ENCODE measurements at places on chromosomes 11 and 22. TPM values are rescaled to one million over a fixed set of nuclear protein-coding genes. Genes with fewer than 3 reads are reported as not detected.
A peak's percentile ranks its signal among the peaks of the same experiment; 100 is the strongest.

- DNase-seq: no peak
Measured at GRCh38 chr11:38582756-38583155, 1984.7 kb upstream of the RAG2 start.

- no peak for DNase-seq
Measured at GRCh38 chr11:44959064-44959463, 8.4 kb upstream of the TP53I11 start.

DNA sequence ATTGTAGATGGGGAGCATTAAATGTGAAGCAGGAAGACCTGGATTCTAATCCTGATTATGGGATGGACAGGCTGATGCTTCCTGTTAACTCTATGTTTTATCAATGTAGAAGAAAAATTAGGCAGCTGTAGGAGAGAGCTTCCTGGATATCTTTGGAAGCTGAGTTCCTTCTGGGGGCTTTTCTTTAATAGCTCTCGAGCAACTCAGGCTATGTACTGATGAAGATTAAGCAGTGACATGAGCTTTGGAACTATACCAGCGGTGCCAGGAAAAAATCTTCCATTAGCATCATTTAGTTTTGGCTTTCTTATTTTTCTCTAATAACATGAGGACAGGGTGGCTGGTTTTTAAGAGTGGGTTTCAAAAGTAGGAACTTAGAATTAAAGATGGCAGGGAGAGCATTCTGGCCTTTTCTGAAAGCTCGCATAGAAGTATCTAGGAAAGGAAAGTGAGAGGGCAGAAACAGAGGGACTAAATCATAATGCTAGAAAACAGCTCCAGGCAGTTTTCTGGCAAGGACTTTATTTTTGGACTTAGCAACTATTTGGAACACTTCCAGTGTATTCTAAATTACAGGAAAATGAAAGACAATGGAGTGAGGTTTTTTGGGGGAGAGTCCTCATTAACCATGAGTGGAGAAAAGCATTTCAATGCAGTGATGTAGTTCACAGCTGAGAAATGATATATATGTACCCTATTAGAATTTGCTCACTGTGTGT lies 69.2 kb upstream of the RRM1 start:
- DNase-seq: no peak

Gene C11orf24
- total RNA-seq: 19.9 TPM

Gene TOLLIP
- total RNA-seq: 17.5 TPM

- no peak for DNase-seq
Measured at GRCh38 chr22:33515795-33516194, 404.5 kb downstream of the LARGE1 start.

Gene RHOD
- total RNA-seq: 6.6 TPM

DNA sequence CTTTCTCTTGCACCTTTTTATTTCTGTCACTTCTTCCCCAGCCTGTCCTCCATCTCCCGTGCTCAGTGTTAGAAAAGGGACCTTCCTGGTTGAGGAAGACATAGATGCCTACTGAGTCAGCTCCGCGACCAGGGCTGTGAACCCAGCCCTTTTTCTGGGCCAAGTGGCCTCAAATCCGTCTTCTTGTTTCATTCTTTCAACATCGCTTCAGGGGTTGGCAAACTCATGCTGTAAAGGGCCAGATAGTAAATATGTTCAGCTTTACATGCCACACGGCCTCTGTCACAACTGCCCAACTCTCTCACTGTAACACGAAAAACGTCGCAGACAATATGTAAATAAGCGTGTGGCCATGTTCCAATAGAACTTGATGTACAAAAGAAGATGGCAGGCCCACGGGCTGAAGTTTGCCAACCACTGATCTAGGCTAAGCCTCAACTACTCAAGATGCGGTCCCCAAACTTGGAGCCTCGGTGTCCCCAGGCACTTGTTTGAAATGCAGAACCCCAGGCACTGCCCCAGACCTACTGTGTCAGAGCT lies 338.4 kb downstream of the MN1 start:
- DNase-seq: no peak

DNA sequence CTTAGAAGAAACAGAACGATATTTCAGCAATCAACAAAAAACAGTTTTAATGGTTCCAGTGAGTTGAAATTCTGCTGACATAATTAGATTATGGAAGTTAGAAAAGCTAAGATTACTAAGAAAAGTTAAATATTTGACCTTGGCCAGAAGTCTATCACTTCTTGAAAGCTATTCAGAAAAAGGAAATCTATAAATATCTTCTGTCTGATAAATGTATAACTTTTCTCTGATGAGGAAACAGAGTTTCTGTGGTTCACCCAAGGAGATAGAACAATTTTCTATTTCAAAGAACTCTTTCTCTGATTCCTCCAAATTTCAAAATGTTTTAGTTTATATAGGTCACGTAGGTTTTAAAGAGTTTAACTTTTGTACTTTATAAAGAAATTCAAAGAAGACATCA lies 438.4 kb upstream of the CHORDC1 start:
- no peak for DNase-seq

DNA sequence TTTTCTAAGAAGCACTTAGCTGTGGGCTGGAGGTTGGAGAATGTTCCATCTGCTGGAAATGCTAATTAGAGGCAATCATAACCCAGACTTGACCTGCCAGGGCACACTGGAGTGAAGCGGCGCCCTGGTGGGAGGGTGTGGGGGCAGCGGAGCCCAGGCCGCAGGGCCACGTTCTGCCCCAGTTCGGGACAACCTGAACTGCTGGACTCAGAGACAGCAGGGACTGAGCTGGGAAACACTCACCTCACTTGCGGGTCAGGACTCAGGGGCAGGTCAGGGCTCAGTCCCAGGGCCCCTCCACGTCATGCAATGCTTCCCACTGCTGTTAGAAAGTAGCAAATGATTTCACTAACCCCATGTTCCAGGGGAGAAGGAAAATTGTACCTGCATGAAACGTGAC lies 316.4 kb downstream of the NTM start:
- DNase-seq: no peak

DNA sequence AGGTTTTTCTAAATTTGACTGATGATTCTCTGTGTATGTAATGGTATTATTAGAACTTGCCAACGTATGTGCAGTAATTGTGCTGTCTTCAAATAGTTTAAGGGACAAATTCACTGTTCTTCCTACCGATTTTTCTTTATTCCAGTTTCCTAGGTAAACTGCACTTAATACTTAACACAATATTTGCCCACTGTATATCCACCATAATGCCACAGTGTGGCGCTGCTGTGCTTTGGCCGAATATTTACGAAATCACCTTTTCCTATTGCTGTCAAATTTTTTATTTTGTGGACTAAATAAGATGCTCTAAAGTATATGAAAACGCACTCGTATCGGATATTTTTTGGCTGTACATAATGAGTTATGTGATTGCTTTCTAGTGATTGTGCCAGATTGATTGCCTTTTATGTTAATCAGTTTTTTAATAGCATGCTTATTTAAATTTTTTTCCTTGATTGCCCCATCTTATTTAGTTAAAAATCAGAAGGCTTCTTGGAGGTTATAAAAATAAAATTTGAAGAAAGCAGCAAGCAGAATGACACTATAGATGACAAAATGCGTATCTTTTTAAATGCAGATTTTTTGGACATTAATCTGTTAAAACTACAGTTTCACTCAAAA lies 10.5 kb downstream of the AASDHPPT start:
- peak; percentile 54 for DNase-seq

DNA sequence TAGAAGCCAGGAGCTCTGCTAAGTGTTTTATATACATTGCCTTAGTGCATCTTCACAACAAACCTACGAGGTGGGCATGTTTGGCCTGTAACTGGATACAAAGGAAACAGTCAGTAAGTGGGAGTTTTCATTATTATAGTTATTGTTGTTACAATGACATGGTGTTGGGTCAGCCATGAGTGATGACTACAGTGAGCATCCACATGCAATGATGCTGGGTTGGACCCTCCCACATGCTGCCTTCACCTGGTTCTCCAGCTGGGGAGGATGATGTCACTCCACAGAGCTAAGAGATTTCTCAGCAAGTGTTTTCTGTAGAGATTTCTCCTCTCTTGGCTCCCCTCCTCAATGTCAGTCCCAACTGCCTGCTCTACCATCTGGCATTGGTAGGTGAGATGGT lies 59.3 kb downstream of the EHF start:
- DNase-seq: no peak

Gene C22orf42
- total RNA-seq: 0.50 TPM

Gene ROBO3
- 12.6 TPM for total RNA-seq

GRCh38 chr11:117443266-117444186 lies 115.9 kb downstream of the CEP164 start:
- peak; percentile 88 for DNase-seq

Gene HARBI1
- 5.3 TPM for total RNA-seq

Gene LGALS12
- not detected for total RNA-seq

Gene APOBEC3C
- 4.6 TPM for total RNA-seq

DNA sequence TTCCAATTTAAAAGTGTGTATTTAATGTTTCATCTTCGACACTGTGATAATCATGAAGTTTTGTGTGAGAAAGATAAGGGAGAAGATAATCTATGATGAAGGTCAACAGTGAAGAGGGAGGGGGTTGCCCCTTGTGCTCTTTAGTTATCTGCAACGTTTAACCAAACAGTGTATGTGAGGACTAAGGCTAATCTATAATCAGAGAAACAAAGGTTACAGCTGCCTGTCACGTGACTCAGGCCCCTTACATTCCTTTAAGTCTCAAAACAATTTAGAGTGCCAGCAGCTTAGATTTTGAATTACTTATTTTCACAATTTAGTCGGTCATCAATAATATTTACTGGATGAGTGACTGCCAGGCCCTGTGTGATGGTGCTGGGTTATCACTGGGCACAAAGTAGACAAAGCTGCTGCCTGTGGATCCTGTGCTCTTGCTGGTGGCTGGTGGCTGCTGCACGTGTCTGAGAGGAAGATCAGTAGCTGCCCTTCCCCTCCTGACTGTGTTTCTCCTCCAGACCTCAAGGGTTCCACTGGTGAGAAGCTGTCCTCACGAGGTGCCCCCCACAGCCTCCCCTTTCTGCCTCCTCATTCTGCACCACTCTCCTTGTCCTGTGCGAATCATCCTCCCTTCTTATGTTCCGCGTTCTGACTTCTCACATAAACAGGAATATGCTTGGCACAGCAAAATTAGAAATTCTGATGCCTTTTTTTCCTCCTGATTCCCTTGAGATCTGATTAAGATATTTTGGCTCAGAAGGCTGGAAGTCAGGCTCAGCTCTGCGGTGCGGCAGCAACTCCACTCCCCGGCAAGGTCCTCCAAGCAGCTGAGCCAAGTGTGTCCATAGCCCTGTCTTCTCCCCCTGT lies 331.1 kb upstream of the B3GAT1 start:
- DNase-seq: no peak
